ENCODE measurements at places on chromosomes 16 and 17.

DNA sequence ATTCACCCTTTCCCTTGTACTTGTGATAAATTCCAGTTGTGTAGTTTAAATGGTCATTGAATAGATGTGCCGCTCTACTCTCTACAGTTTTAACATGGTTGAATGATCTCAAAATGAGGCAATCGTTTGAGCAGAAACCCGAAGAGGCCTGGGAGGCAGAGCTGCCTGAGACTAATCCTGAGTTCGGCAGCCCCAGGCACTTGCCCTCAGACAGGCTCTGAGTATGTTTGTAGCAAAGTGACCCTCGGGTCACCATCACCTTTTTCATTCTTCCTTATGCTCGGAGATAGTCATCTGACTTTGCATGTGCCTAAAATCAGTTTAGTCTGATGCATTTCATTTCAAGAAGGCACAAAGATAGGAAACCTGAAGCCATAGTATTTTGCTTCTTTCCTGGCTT is 184.0 kb upstream of the RBFOX1 start:
- H3K27me3 ChIP-seq: no peaks in the 10 kb centered on the region
- H3K27ac ChIP-seq: no peak overlapping the region
- H3K36me3 ChIP-seq: no peaks in the 10 kb centered on the region
- H3K4me1 ChIP-seq: no peaks in the 10 kb centered on the region
- no peak for DNase-seq

DNA sequence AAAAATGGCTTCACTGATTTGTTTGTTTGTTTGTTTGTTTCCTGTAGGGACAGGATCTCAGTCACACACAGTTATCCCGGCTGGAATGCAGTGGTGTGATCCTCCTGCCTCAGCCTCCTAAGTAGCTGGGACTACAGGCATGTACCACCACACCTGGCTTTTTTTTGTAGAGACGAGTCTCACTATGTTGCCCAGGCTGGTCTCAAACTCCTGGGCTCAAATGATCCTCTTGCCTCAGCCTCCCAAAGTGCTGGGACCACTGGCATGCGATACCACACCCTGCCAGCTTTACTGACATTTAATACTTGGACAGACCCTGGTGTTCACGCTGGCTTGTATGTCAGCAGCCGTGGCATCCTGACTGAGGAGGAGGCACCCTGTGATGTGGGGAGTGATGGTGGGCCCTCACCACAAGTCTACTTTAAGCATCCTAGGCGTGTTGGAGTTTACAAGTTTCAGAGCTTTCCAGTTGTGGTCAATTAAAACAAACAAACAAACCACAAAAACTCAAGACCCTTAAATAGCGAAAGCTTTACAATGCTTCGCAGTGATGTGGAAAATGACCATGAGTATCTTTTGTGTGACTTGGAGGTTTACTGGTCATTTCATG is 5.1 kb downstream of the ABCA3 start:
- DNase-seq: no peak
- H3K4me3 ChIP-seq: no peak overlapping the region
- no peaks in the 10 kb centered on the region for H3K36me3 ChIP-seq
- H3K27me3 ChIP-seq: peaks cover 10% of the 10 kb centered on the region
- no peak overlapping the region for H3K27ac ChIP-seq
- H3K4me1 ChIP-seq: peaks cover 10% of the 10 kb centered on the region

DNA sequence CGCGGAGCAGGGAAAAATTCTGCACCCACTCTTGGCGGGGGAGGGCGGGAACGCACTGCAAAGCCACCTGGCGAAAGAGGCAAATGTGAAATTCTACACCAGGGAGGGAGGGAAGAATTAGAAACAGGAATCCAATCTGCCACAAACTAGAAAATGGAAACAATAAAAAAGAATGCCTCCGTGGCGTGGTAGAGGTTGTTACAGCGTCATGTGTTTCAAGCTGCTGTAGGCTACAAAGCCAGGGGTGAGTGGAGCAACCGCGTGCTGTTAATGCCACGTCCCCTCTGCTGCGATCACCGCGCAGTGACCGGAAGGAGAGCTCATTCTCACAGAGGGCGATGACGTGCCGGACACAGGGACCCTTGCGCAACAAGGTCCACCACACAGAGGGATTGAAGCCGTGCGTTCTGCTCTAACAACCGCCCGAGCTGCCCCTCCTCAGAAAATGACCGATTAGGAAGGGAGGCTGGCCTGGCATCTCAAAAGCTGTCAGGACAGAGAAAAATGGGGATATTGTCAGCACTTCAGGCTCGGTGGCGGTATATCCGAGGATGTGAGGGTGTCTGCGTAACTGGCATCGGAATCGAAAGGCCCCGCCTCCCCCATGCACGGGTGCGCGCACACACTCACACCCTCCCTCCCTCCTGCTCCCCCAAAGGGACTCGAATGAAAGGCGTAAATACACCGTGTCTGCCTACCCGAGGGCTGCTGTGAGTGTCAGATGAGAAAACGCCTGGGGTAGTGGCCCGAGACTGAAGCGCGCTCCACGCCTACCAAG is 70.8 kb upstream of the TNRC6C start:
- H3K4me3 ChIP-seq: peak overlapping the region; percentile 92
- H3K36me3 ChIP-seq: no peaks in the 10 kb centered on the region
- H3K4me1 ChIP-seq: peaks cover 37% of the 10 kb centered on the region
- DNase-seq: peak; percentile 67
- no peaks in the 10 kb centered on the region for H3K27me3 ChIP-seq
- peak overlapping the region; percentile 98 for H3K27ac ChIP-seq

DNA sequence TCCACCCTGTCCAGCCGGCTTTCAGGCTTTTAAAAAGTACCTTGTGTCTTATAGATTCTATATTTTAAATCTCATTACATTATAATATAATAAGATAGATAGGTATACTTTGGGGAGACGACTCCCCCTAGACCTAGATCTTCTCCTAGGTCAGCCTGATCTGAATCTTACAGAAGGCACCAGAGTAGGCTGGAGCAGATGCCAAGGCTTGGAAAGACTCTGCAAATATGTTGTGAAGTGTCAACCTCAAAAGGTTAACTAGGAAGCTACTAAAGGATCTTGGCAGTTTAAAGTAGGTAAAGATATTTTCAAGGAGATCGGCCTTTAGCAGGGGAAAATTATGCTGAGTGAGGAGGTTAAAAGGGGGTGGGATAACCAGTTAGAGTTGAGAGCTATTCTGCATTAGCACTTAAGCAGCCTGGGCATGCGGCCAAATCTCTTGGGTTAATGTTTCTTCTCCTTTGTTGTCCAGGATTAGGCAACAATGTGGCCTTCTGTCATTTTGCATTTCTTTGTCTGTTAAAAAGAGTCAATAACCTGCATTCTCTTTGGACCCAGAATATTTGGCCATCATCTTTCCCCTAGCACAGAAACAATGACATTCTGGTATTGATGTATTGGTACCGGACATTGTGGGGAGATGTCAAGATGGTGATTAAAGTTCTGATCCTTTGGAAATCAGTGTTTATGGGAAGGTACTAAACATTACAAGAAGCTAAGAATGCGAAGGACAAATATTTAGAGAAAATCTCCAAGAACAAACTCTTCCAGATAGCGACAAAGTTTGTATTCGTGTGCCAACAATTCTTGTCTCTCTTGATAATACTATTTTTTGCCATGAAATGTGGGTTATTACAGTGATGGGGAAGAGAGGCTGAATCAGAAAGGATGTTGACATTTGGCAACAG is 51.2 kb upstream of the DHX40 start:
- H3K4me3 ChIP-seq: no peak overlapping the region
- H3K27me3 ChIP-seq: peaks cover 5% of the 10 kb centered on the region
- H3K36me3 ChIP-seq: no peaks in the 10 kb centered on the region
- H3K27ac ChIP-seq: no peak overlapping the region

DNA sequence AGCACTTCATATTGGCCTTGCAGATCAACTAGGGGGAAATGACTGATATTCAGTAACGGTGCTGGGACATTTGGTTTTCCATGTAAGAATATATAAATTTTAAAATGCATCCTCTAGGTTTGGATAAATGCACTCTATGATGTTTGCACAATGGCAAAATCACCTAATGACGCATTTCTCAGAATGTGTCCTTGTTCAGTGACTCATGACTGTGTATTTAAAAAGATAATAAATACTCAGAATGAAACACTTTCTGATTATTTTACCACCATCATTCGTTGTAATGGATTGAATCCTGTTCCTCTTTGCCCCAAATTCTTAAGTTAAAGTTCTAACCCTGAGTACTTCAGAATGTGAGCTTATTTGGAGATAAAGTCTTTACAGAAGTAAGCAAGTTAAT is 17.2 kb upstream of the ADGRG1 start:
- peak overlapping the region; percentile 32 for H3K27ac ChIP-seq
- DNase-seq: no peak
- H3K36me3 ChIP-seq: no peaks in the 10 kb centered on the region
- H3K4me1 ChIP-seq: peaks cover 19% of the 10 kb centered on the region
- no peaks in the 10 kb centered on the region for H3K27me3 ChIP-seq
- no peak overlapping the region for H3K4me3 ChIP-seq
